GM04503 (cell line): ENCODE measurements at places on chromosomes 5 and 9.

DNA sequence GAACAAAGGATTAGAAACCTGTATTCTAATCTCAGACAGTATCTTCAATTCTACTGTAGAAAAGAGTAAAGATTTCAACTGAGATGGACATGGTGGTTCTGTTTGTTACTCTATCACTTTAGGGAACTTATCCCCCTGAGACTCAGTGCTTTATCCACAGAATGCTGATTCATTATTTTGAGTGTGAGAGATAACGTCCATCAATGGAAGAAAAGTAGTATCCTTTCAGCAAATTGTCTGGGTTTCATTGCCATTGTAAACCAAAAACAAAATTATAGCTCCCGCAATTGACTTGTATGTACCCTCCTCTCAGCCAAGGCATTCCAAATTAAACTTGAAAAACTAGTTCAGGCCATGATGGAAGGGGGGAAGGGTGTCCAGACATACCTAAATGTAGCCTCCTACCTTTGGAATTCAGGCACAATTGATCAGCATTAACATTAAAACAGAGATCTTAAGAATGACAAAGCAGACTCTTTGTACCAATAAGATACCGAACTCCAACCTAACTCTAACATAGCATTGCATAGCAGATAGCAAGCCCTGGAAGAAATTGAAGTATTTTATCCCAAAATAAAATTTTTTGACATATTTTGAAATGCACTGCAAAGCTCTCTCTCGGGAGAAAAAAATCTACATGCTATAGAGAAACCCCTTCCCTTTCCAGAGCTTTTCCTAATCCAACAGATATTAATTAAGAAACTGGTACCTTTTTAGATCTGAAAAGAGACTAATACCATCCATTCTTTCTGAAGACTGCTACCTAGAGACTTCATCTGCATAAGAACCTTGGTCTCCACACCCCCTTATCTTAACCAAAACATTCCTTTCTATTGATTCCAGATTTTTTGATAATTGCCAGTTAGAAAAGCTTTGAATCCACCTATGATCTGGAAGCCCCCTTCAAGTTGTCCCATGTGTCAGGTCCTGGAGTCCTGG, 1055.7 kb downstream of the PTPRD start:
- no peak for DNase-seq

DNA sequence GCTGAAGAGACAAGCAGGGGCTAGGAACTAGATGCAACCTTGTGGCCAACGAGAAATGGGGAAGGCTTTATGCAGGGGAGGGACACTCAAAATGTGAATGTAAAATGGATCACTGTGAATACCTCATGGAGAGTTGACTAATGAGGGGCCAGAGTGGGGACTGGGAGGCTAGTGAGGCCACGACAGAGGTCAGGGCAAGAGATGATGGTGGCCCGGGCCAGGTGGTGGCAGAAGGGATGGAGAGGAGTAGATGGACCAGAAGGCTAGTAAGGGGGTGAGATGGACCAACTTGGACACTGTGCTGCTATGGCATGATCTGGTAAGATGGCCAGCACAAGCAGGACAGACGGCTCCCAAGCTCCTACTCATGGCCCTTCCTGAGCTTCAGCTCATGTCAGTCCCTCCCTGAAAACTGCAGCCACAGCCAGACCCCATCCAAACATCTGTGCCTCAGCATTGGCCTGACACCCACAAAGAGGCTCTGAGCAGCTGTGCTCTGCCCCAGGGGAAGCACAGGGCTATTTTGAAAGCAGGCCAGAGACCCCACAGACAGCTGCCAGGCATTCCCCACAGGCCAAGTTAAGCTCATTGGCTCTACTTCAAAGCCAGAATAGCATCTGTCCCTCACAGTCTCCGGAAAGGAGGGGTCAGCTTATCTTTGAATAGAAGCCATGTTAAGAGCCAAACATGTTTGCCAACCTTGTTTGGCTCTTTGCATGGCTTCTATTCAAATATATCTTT, 22.1 kb downstream of the P4HA2 start:
- no peak for DNase-seq

GRCh38 chr5:135367076-135367475, 32.0 kb downstream of the MACROH2A1 start:
- no peak for DNase-seq

DNA sequence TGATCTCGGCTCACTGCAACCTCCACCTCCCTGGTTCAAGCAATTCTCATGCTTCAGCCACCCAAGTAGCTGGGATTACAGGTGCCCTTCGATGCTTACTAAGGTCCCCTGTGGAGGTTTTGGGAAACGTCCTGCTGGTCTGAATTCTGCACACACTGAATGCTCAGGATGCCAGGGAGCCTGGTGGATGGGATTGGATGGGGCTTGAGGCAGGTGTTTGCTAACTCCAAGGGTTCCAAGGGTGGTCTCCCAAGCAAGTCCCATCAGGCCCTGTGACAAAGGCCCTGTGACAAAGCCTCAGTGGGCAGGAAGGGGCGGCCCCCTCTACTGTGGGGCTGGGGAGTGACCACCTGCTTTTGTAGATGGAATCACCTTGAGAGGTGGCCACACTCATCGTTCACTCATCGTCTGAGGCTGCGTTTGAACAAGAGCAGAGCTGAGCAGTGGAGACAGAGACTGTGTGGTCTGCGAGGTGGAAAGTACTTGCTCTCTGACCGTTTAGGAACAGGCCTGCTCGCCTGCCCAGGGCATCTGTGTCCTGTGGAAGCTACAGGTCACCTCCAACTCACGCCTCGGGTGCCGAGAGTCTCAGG, 40.2 kb downstream of the MRPL36 start:
- DNase-seq: no peak

GRCh38 chr5:53303105-53303504, 177.3 kb upstream of the FST start:
- DNase-seq: peak; percentile 62

- no peak for DNase-seq
Observed at GRCh38 chr9:89351584-89352300, 33.4 kb downstream of the SECISBP2 start.

GRCh38 chr9:137985637-137986071, 108.1 kb downstream of the CACNA1B start:
- no peak for DNase-seq

GRCh38 chr9:136196404-136197083, 8.4 kb downstream of the LHX3 start:
- no peak for DNase-seq

GRCh38 chr5:52751137-52751536, 36.6 kb upstream of the ITGA1 start:
- no peak for DNase-seq

GRCh38 chr5:56302027-56302426, 68.9 kb upstream of the ANKRD55 start:
- DNase-seq: no peak

DNA sequence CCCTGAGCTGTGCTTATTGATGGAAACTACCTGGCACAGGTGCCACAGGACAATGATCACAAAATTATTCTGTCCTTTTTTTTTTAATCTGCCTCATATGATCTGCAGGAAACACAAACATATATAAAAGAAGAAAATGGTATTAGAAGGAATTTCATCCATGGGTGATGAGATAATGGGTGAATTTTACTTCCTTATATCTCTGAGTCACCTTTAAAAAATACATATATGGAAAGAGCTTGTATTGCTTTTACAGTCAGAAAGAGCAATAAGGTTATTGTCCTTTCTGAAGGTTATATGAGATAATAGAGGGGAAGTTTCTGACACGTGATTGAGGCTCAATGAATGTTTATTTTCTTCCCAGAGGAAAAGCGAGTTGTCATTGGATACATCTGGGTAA, 31.6 kb downstream of the NEURL1B start:
- no peak for DNase-seq

DNA sequence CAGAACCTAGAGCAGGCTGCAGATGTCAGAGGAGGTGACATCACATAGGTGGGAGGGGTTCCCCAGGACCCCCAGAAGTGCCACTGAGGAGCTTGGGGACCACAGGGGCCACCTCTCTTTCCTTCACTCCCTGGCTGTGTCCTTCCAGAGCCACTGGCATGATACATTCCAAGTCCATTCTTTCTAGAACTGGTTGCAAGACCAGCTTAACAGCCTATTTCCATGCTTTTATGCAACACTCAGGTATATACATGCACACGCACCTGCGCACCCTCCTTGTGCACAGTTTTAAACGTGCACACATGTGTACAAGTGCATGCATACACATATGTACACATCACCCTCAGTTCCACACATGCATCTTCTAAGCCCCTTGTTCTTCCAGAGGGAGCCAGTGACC, 39.7 kb downstream of the SLC6A7 start:
- no peak for DNase-seq

GRCh38 chr5:154205441-154206117, 15.0 kb downstream of the GALNT10 start:
- DNase-seq: no peak

GRCh38 chr9:15531380-15531779, 20.6 kb upstream of the PSIP1 start:
- DNase-seq: no peak

DNA sequence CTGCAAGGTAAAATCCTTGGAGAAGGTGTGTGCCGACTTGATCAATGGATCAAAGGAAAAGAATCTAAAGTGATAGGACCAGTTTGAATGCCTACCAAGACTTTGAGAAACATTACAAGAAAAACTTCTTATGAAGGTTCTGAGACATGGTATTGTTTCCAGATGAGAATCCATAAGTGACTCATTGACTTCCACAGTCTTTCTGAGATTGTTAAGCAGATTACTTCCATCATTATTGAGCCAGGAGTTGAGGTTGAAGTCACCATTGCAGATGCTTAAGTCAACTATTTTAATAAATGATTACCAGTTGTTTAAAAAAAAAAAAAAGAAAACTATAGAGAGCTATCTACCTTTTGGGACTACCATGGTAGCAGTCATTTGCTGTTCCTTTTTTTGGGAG, 7.0 kb downstream of the LNPEP start:
- DNase-seq: no peak

- peak; percentile 4 for DNase-seq
Observed at GRCh38 chr5:152505442-152506042, 100.5 kb upstream of the NMUR2 start.

GRCh38 chr9:8778356-8778755, 978.8 kb upstream of the DMAC1 start:
- DNase-seq: no peak

GRCh38 chr9:93237540-93237939, 53.6 kb downstream of the WNK2 start:
- DNase-seq: no peak

- no peak for DNase-seq
Observed at GRCh38 chr9:114238891-114239875, 83.7 kb upstream of the ORM1 start.

GRCh38 chr9:38036359-38037084, 32.5 kb downstream of the SHB start:
- DNase-seq: no peak
